ENCODE measurements at places on chromosomes 13 and 19.

- no peak for DNase-seq
Observed at GRCh38 chr13:94595001-94595949, 677 bp downstream of the TGDS start.

- no peak for DNase-seq
Observed at GRCh38 chr13:37492741-37493514, 105.6 kb downstream of the POSTN start.

DNA sequence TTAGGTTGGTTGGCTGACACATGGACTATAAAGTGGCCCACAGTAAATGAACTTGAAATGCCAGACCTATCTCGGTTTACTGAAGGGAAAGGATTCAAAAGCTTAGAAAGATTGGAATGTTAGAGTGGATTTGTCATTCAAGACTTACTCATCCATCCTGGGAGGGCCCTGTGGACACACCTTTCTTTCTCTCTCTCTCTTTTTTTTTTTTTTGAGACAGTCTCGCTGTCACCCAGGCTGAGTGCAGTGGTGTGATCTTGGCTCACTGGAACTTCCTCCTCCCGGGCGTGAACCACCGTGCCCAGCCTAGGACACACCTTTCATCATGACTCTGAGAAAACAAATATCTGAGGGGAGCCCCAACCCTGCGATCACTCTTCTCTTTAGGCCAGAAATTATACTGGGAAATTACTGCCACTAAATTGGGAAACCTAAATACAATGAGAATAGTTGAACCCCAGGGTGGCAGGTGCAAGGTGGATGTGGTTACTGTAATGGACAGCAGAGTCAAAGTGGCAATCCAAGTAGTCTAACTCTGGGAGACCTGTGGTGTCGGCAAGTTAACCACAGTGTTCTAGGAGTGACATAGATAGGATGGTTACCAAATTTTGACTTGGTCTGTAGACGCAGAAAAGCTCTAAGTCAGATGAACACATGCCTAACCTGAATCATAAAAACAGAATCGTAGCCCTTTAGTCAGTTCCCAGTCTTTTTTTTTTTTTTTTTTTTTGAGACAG, 47.1 kb upstream of the ZMYM5 start:
- no peak for DNase-seq

DNA sequence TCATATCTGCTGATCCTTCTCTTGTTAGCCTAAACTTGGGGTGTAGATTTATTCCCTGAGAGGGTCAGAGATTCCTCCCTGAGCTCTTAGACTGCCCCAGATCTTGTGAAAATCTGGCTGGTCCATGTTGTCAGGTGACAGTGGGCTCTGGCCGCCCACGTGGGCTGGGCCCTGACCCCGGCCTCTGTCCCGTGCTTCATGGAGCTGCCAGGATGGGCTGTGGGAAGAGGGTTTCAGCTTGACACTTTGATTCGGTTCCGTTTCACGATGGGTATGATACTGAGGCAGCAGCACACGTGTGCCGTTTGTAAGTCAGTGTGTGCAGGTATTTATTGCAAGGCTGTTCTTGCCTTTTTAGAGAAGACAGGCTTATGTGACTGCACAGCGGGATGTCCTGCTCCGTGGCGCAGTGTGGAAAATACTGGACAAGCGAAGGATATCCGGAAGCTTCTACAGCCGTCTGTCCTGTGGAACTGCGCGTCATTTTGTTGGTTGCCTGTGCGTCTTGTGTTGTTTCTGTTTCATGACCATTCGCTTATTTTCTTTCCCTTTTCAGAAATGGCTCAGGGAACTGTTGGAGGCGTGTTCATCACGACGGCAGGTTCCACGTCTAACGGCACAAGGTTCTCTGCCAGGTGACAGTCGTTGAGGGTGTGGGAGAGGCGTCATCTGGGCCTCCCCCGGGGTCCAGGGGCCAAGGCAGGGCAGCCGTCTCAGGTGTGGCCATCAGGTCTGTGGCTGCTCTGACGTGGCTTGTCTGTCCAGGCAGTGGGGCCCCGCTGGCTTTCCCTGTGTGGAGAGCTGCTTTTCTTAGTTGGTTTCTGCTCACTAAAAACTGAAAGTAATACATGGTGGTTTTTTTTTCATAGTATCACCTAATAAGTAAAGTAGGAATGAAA, 20.5 kb downstream of the ATP4B start:
- DNase-seq: no peak

DNA sequence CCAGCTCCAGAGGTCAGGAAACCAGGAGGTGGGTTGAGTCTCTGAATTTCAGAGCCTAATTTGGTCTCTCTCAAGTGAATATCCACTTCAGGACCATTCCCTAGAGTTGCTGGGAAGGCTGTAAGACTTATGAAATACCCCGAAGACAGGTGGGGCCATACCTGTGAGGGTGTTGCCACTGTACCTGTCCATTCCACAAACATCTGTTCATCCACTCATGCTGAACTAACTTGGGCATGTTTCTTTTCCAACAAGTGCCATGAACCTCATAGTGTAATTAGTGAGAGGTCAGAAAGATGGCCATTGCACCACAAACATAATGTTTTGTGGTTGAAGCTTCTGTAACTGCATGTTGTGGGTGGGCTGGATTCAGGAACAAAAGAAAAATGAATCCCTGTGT, 7.8 kb downstream of the ILF3 start:
- DNase-seq: no peak

DNA sequence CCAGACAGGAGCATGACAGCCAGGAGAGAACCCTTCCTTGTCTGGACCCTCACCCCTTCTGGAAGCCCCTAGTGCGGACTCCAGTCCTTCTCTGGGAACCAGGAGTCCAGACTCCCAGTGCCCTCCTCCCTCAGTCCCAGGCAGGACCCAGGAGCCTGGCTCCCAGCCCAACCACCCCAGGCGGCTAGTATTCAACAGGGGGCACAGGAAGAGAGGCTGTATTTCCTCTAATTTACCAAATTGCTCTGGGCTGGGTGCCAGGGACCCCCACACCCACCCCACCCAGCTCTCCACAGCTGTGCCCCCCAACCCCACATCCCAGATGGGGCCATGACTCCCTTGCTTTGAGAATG, 3.3 kb downstream of the GRIN2D start:
- no peak for DNase-seq

- no peak for DNase-seq
Observed at GRCh38 chr19:53994811-53995210, 3.4 kb downstream of the CACNG6 start.

DNA sequence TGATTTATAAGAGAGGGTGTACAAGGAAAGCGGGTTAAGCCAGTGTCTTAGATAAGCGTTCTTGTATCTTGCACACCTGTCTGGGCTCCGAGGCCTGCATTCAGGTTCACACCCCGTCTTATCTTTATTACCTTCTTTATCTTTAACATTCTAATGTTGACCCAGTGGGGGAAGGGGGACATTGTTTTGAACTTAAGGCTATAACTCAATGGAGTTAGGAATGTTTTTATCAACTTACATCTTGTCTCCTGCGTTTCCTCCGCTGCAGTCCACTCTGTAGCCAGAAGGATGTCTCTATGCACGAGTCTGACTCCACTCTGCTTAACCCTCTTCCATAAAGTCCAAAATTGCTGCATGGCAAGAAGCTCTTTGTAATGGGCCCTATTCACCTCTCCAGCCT, 71.2 kb downstream of the FGF9 start:
- no peak for DNase-seq

DNA sequence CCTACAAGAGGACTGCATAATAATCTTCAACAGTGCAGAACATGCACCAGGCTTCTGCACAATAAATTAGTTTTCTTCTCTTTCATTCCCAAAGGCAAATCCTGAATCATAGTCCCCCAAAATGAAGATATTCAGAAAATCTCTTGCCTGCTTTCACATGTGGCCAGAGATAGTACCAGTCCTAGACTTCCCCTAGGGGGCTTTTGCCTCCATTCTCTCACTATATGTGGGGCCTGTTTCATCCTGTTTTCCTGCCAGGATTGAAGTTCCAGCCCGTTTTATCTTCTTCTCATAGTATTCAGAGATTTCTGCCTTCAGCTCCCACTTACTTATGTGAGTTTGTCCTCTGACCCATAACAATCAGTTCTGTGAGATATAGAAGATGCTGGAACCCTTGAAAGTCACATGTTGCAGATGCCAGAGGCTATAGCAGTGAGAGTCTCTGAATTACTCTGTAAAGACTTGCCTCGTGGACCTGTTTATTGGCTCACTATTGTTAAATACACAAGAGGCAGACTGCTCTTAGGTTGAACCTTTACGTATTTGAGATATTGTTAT, 421.9 kb upstream of the PCDH9 start:
- no peak for DNase-seq

DNA sequence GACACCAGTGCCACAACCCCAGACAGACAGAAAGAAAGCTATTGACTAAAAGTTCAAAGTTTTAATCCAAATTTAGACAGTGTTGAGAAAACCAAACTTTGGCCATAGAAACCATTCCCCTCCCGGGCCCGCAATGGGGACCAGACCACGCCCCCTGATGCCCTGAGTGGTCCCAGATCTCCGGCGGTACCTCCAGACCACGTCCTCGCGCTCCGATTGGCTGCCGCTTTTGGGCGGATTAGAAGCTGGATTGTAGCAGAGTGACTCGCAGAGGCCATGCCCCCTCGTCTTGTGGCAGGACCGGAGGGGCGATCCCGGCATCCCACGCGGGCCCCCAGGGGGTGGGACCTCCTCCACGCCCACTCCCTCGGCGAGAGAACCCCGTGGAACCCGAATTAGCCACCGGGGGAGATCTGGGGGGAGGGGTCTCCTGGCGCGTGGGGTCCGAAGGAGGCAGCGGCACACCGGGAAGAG, 797 bp upstream of the HSD17B14 start:
- DNase-seq: peak; percentile 53

DNA sequence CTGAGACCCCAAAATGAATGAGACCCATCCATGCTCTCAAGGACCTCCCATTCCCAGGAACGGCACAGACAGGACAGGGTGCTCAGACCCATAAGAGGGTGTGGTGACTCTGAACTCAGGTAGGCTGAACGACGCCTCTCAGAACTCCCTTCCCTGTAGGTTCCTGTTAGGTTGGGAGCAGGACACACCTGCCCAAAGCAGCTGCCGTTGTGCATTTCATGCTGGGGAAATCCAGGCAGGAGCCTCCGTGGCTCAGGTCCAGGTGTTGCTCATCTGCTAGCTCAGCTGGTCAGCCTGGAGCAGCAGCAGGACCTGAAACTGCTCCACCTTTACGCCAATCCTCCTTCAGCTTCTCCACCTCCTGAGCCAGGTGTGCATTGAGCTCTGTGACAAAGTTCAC, 19.1 kb upstream of the TEX101 start:
- DNase-seq: no peak

DNA sequence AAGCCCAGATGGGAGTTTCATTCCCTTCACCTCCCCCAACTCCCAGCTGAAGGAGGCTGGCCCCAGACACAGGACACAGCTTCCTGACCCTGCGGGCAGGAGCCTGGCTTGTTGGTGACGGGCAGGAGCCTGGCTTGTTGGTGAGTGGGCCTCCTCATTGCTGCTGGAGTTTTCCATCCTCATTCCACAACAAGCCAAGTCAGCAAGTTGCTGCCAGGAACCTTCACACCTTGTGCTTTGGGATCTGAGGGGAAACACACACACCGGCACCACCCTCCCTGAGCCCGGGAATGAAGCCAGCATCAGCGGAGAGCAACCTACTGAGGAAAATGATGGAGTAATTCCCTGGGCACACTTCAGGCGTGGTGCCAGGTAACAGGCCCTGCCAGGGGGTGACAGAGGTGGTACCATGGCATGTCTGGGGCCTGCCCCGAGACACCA, 74.9 kb downstream of the ALOX5AP start:
- no peak for DNase-seq

GRCh38 chr13:51553531-51553930, 30.7 kb upstream of the WDFY2 start:
- no peak for DNase-seq

DNA sequence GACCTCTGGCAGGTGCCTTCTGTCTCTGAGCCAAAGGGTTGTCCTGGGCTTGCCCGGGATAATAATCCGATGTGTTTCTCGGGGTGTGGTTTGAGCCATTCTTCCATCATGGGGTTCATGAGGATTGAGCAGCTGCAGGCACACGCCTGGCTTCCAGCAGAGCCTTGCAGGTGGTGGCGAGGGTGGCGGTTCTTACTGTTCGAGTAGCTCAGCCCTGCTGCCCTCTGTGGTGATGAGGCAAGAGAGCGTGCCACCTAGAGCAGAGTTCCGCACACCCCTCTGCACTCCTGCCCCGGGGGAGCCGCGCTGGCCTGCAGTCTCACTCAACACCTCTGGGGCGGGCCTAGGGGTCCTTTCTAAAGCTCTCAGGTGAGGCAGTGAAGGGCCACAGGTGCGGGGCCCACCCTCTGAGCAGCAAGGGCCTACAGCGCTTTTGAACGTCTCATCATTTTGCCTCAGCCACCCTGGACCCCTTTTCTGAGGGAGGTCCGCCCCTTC, 3.8 kb downstream of the SCN1B start:
- no peak for DNase-seq

DNA sequence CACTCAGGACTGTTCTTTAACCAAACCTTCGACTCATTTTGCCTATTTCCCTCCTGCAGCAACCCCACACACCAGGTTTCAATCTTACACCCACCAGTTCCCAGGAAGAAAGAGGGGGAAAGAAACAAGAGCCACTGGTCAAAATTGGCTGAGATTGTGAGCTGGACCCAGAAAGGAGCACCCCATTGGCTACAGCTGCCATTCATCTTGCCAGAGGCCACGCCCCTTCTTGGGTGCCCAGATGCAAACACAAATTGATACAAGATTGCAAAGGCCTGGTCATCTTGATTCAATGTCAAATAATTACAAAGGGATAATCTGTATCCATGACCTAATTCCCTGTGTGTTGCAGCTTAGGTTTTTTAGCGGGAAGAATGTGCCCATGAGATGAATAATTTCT, 258.4 kb downstream of the LIG4 start:
- DNase-seq: no peak

- DNase-seq: no peak
Observed at GRCh38 chr19:41894350-41894749, 11.4 kb downstream of the ARHGEF1 start.

GRCh38 chr13:51995677-51996551, 15.3 kb downstream of the ATP7B start:
- DNase-seq: no peak

DNA sequence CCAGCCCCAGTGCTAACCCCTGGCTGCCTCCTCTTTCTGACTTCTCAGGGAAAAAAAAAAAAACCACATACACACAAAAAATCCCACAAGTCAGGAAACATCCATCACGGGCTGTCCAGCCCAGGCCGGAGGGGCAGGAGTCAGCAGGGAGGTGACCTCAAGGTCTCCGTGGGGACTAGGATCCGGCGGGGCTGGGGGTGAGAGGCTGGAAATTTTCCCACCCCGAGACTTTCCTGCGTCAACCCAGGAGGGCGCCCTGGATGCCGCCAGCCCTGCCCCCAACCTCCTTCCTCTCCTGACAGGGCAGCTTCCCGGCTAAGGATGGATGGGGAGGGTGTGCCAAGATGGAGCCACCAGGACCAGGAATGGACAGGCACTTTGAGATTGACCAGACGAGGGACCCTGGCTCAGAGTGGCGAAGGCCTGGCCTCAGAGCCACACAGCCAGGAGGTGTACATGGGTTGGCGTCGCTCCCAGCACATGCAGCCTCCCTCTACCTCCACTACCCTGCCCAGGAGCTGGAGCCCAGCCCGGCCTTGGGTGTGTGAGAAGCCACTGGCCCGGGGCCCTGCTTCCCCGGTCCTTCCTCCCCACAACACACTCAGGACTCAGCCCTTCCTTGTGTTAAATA, 33.3 kb downstream of the BLOC1S3 start:
- DNase-seq: no peak

- DNase-seq: no peak
Observed at GRCh38 chr19:45063851-45064801, 12.2 kb downstream of the ZNF296 start.

Measured in stimulated activated CD8-positive, alpha-beta memory T cell treated with anti-CD3 and anti-CD28 coated beads, Interleukin-7, amount 100 ng/mL, for 1 hour (primary cell).